ENCODE measurements at places on chromosomes 7 and 10. TPM values are rescaled to one million over a fixed set of nuclear protein-coding genes. Genes with fewer than 3 reads are reported as not detected.

- H3K4me3 ChIP-seq: no peak overlapping the region
- H3K4me1 ChIP-seq: peaks cover 4% of the 10 kb centered on the region
- no peak overlapping the region for H3K27ac ChIP-seq
- no peak for DNase-seq
Measured at GRCh38 chr10:70293169-70293843, 9.5 kb upstream of the NPFFR1 start.

The ARHGEF35 gene
- 1.7 TPM for total RNA-seq

DNA sequence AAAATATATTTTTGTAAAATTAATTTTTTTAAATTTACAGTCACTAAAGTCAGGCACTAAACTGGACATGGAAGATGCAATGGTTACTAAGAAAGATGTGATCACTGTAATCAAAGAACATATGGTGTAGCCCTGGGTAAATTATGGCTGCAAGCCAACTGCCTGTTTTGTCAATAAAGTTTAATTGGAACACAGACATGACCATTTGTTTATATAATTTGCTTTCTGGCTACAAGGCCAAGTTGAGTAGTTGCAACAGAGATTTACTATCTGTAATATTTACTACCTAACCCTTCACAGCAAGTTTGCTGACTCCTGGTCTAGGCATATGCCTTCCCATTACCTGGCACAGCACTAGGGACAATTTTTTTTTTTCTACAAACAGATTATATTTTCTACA lies 448.9 kb downstream of the ADRA2A start:
- DNase-seq: no peak
- no peaks in the 10 kb centered on the region for H3K4me1 ChIP-seq
- no peak overlapping the region for H3K4me3 ChIP-seq
- H3K36me3 ChIP-seq: no peaks in the 10 kb centered on the region
- no peak overlapping the region for H3K27ac ChIP-seq
- H3K27me3 ChIP-seq: no peaks in the 10 kb centered on the region

GRCh38 chr10:15262036-15262713 lies 93.7 kb upstream of the NMT2 start:
- H3K4me1 ChIP-seq: no peaks in the 10 kb centered on the region
- H3K4me3 ChIP-seq: no peak overlapping the region
- DNase-seq: no peak
- H3K27me3 ChIP-seq: no peaks in the 10 kb centered on the region

The GTF2IRD1 gene
- total RNA-seq: 0.66 TPM

DNA sequence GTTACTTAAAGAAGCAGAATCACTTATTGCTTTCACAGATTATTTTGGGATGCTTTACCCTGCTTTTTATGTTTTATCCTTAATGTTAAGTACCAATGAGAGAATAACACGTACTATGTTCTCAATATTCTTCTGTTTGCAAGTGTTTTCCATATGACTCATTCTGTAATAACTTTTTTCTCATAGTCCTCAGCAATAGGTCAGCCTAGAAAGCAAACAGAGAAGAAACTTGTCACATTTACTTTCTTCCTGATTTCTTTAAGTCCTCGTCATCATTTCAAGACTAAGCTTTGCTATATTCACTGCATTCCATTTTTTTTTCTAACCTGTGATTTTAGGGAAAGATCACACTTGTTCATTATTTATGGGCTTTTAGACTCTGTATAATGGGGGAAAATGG lies 6.8 kb upstream of the AGR2 start:
- H3K4me3 ChIP-seq: no peak overlapping the region
- H3K27me3 ChIP-seq: peaks cover 30% of the 10 kb centered on the region
- DNase-seq: no peak
- H3K36me3 ChIP-seq: no peaks in the 10 kb centered on the region

The NYAP1 gene
- total RNA-seq: 0.07 TPM

DNA sequence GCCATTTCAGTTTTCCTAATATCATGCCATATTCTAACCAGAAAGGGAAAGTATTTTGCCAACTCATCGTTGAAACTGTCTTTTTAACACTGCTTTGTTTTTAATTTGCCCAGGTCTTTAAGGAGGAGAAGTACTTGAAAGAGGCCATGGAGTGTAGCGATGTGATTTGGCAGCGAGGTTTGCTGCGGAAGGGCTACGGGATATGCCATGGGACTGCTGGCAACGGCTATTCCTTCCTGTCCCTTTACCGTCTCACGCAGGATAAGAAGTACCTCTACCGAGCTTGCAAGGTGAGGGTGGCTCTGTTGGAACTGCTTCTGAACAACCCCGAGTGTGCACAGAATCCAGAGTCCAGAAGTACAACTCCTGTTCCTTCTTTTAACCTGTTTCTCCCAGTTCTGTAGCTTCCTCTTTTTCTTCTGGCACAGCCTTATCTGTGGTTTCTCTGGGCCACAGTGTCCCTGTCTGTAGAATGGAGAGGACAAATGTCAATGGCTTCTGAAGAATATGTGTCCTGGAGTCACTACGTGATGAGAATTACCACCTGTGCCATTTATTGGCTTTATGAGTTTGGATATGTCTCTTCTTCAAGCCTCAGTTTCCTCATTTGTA lies 60.1 kb downstream of the LANCL2 start:
- peaks cover 2% of the 10 kb centered on the region for H3K36me3 ChIP-seq
- peaks cover 5% of the 10 kb centered on the region for H3K4me1 ChIP-seq
- no peak overlapping the region for H3K4me3 ChIP-seq
- DNase-seq: no peak
- no peak overlapping the region for H3K27ac ChIP-seq

The OR2A5 gene
- not detected for total RNA-seq

GRCh38 chr10:77601488-77601887 lies 36.1 kb downstream of the KCNMA1 start:
- H3K27ac ChIP-seq: no peak overlapping the region
- H3K36me3 ChIP-seq: no peaks in the 10 kb centered on the region
- H3K27me3 ChIP-seq: no peaks in the 10 kb centered on the region
- H3K4me1 ChIP-seq: peaks cover 16% of the 10 kb centered on the region
- no peak for DNase-seq
- H3K4me3 ChIP-seq: no peak overlapping the region

- no peak overlapping the region for H3K4me3 ChIP-seq
- DNase-seq: no peak
- no peak overlapping the region for H3K27ac ChIP-seq
Measured at GRCh38 chr10:43926371-43926770, 277.7 kb upstream of the ZNF32 start.

DNA sequence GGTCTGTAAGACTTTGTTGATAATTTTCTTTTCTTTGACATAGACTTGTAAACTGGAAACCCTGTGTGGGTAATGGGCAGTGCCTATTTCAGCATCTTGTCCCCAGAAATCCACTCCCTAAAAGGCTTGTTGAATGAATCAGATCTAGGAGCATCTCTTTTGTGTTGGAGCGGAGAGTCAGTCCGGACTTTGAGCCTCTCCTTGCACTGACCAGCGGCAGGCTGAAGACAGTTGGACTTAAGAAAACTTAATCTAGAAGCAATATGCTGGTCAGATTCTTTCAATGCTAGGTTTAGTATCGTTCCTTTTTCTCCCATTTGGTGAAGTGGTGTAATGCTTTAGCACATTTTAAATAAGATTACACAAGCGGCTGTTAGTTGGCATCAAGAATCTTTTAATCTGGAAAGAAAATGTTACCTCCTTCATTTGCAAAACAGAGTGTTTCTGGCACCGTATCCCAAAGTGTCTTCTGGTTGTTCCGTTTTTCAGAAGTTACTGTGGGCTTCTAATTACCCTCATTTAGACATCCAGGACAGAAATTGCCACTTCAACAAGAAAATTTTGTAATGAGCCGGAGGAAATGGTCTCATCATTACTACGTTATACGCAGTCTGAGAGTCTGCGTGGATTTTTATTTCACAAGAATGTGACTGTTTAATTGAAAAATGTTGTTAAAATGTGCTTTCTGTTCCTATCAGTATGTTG lies 74.7 kb downstream of the CUX1 start:
- no peaks in the 10 kb centered on the region for H3K4me1 ChIP-seq
- H3K27ac ChIP-seq: no peak overlapping the region
- no peak for DNase-seq
- no peaks in the 10 kb centered on the region for H3K27me3 ChIP-seq

DNA sequence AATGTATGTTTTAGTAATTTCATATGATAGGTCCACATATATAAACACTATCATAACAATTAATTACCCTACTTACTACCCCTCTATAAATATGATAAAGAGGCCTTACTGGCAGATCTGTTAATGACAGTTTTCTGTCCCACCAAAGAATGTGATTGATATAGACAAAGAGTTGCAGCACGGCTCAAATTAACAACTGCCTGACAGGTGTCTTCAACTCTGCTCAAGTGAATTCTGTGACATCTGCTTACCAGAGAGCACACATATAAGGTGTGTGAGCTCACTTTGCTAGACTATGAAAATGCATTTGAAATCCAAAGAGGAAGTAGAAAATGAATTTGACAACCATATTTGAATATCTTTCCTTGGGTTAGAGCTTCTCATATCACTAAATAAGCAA lies 36.6 kb downstream of the CACNA2D1 start:
- no peak overlapping the region for H3K27ac ChIP-seq
- no peaks in the 10 kb centered on the region for H3K36me3 ChIP-seq
- no peak overlapping the region for H3K4me3 ChIP-seq
- H3K4me1 ChIP-seq: no peaks in the 10 kb centered on the region
- H3K27me3 ChIP-seq: no peaks in the 10 kb centered on the region

- peaks cover 19% of the 10 kb centered on the region for H3K4me1 ChIP-seq
- no peaks in the 10 kb centered on the region for H3K36me3 ChIP-seq
- H3K27ac ChIP-seq: no peak overlapping the region
- DNase-seq: peak; percentile 51
- no peaks in the 10 kb centered on the region for H3K27me3 ChIP-seq
Measured at GRCh38 chr7:36473454-36474282, 84.0 kb downstream of the ANLN start.

DNA sequence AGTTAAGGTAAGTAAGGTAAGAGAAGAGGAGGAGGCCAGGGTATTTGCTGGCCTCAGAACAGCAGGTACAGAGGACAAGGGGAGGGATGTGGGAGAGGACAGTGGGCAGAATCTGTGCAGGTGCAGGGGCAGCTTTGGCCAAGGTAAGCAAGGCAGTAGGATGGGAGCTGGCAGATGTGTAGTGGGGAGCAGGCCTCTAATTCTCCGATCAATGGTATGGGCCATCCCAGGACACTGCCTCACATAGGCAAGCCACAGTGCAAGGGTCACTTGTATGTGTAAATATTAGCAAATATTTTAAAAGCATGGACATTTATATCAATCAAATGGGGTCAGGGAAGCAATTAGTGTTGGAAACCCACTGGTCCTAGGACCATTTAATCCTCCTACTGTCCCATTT lies 373.5 kb downstream of the GRID1 start:
- no peak for DNase-seq
- no peaks in the 10 kb centered on the region for H3K36me3 ChIP-seq
- no peaks in the 10 kb centered on the region for H3K4me1 ChIP-seq
- H3K4me3 ChIP-seq: no peak overlapping the region

- H3K27ac ChIP-seq: no peak overlapping the region
- no peaks in the 10 kb centered on the region for H3K27me3 ChIP-seq
- H3K4me3 ChIP-seq: no peak overlapping the region
- H3K36me3 ChIP-seq: no peaks in the 10 kb centered on the region
Measured at GRCh38 chr10:78953113-78953798, 115.5 kb upstream of the ZMIZ1 start.

The TAS2R60 gene
- not detected for total RNA-seq

DNA sequence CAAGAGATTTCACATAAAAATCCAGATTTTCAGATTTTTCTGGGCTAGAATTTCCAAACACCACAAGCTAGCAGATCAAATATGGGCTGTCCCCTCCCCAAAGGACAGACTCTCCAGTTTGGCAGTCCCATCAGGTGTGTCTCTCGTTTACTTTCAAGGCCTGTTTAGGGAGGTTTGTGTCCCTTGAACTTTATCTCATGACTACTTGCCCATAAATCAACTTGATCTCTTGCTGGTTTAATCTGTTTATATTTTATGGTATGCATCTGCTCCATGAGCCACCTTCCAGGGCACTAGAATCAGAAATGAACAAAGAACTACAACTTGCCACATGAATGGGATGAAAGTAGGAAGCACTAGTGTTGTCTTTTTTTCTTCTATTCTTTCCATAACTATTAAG lies 5.2 kb downstream of the ZDHHC6 start:
- peak overlapping the region; percentile 16 for H3K27ac ChIP-seq
- H3K27me3 ChIP-seq: no peaks in the 10 kb centered on the region
- H3K36me3 ChIP-seq: peaks cover 37% of the 10 kb centered on the region
- DNase-seq: no peak
- peaks cover 48% of the 10 kb centered on the region for H3K4me1 ChIP-seq

DNA sequence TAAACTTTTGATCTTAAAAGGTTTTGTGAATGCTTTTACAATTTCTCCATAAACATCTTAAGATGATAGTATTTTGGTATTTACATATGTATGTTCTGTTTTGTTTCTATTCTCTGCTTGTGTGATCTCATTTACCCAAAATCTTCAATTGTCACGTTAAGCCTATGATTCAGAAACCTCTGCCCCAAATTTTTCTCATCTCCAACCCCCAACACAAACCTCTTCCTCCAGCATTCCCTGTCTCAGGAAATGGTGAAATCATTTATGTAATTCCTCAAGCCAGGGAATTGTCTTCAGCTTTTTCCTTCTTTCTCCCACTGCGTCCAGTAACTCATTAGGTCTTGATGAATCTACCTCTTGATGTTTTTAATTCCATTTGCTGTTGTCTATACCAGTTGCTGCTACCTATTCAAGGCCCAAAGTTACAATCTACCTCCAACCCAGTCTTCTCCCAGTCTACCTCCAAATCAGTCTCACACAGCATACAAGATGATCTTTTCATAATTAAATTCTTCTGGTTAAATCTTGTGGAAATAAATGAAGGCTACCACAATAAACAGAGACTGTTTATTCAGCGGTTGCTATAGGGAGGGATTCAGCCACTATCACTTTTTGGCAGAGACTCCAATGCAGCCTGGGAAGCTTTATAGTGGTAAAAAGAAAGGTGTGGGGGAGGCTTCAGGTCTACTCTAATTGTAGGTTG lies 5.8 kb downstream of the CFAP69 start:
- DNase-seq: no peak
- H3K4me1 ChIP-seq: peaks cover 3% of the 10 kb centered on the region
- H3K36me3 ChIP-seq: no peaks in the 10 kb centered on the region

DNA sequence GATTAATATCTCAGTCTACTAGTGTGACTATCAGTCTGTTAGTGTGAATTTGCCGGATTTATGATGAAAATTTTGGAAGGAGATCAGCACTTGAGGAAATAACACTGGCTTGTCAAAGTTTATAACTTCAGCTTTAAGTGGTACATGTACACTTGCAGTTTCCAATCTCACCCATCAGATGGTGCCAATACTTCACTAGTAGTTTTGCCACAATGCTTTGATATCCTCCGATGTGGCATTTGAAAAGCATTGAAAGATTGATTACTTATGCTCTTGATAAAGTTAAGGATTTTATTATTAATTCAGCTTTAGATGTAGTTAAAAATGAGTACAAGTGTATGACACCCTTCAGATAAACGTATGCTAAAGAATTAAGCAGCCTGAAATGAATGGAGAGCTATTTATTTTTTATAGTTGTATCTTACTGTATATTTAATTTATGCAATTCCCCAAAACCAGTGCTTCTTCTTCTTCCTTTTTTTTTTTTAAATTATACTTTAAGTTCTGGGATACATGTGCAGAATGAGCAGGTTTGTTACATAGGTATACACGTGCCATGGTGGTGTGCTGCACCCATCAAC lies 98.2 kb downstream of the ANLN start:
- H3K27ac ChIP-seq: no peak overlapping the region
- peaks cover 2% of the 10 kb centered on the region for H3K4me1 ChIP-seq
- H3K27me3 ChIP-seq: peaks cover 3% of the 10 kb centered on the region
- no peak overlapping the region for H3K4me3 ChIP-seq
- H3K36me3 ChIP-seq: no peaks in the 10 kb centered on the region

- H3K4me1 ChIP-seq: no peaks in the 10 kb centered on the region
- H3K36me3 ChIP-seq: peaks cover 6% of the 10 kb centered on the region
- no peak for DNase-seq
- H3K27me3 ChIP-seq: no peaks in the 10 kb centered on the region
- no peak overlapping the region for H3K27ac ChIP-seq
Measured at GRCh38 chr10:56349611-56350010, 11.4 kb downstream of the ZWINT start.

The OR2A12 gene
- not detected for total RNA-seq

Data from activated CD8-positive, alpha-beta memory T cell treated with anti-CD3 and anti-CD28 coated beads, Interleukin-2, amount 10 ng/mL, durations not matched to agents 7 days and 5 days (primary cell).